ENCODE measurements at places on chromosomes 4 and X.

GRCh38 chr4:156362581-156362980, 408.9 kb upstream of the CTSO start:
- no peak for DNase-seq

DNA sequence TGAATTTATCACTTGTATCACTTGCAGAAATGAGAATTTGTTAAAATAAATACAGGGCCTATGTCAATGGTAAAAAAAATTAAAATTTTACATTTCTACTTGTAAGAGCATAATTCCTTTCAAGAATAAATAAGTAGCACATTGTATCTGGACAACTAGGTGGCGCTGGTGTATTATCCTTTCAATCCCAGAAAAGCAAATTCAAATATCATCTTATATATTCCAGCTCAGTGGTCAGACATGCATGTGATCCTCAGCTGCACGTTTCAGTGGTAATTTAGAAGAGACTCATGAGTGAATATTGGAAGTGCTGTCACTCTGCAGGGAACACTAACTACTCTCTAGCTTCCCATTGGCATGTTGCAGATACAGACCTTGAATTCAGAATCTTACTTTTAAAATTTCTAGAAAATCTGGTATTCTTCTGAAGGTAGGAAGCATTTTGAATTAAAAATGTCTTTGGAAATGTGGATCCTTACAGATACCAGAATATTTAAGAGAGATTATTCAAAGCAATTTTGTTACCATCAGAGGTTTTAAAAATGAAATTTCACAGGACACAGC, 1414.7 kb upstream of the TENM3 start:
- DNase-seq = no peak

- no peak for DNase-seq
Measured at GRCh38 chrX:137600769-137601168, 34.8 kb downstream of the ZIC3 start.

GRCh38 chrX:70254909-70255308, 5.1 kb downstream of the P2RY4 start:
- DNase-seq = no peak

DNA sequence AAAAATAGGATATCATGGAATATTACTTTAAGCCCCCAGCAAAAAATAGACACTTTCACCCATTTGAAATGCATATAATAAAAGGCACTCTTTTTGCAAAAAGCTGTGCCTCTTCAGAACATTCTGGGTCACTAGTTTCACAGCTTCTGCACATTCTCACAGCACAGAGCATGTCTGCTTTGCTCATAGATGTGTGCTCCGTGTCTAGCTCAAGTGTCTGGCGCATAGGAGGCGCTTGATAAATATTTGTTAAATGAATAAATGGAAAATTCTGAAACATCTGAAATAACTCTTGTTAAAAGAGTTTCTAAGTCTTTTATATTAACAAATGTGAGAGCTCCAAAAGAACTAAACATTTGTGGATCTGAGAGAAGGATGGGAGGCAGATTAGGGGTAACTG, 275.2 kb downstream of the PTTG2 start:
- no peak for DNase-seq

DNA sequence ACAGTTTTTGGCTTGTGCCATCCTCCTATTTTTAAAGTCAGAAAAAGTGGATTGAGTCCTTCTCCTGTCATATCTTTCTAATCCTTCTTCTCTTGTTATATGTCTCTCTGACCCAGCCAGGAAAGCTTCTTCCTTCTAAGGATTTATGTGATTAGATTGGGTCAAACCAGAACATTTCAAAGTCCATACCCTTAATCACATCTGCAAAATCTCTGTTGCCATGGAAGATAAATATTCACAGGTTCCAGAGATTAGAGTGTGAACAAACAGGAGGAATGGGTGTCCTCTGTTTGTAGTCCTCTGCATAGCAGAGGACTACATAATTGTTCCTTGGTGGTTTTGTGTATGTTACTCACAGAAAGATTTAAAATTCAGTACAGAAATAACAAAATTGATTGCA, 421.2 kb downstream of the EPHA5 start:
- no peak for DNase-seq

GRCh38 chr4:102860611-102861324, 8.0 kb upstream of the CISD2 start:
- DNase-seq = no peak

DNA sequence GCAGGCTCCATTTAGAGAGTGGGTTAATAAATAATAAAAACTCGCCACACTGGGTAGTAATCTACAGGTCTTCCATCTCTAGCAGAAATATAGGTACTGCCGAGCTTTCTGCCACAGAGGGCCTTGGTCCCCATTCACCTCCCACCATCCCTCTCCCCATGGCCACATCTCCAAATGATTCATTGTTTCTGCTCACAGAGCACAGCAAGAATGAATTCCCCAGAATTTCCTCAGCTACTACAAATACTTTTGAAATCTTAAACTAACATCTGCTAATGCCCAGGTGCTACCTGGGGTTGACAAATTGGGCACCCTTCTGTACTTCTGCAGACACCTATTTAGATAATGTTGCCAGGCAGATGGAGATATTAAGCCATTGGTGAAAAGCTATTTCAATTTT, 5.1 kb downstream of the PHEX start:
- DNase-seq = no peak

DNA sequence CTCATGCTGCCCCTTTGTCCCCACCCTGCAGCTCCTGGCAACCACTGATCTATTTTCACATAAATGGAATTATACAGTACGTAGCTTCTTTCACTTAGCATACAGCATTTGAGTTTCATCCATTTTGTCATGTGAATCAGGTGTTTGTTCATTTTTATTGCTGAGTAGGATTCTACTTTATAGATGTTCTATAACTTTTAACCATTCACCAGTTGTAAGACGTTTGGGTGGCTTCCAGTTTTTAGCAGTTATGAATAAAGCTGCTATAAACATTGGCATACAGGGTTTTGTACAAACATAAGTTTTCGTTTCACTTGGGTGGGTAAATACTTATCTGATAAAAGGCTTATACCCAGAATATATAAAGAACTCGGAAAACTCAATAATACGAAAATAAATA, 102.3 kb upstream of the KLHL13 start:
- no peak for DNase-seq

- DNase-seq = no peak
Measured at GRCh38 chr4:6541789-6542188, 33.2 kb upstream of the MAN2B2 start.

All from activated CD8-positive, alpha-beta T cell treated with anti-CD3 and anti-CD28 coated beads, Interleukin-2, amount 10 ng/mL, durations not matched to agents 7 days and 5 days (primary cell).